SK-N-SH treated with all-trans-retinoic acid at 6 μM for 48 hours (cell line): ENCODE measurements at places on chromosomes 4 and X.

- no peak for ATAC-seq
Observed at GRCh38 chrX:118239913-118240698, 105.8 kb upstream of the WDR44 start.

GRCh38 chr4:176841711-176842112 lies 49.0 kb upstream of the VEGFC start:
- peak; percentile 51 for ATAC-seq

GRCh38 chrX:110430293-110431076 lies 71.8 kb downstream of the RTL9 start:
- no peak for ATAC-seq

GRCh38 chr4:29553846-29554245 lies 1166.3 kb upstream of the PCDH7 start:
- ATAC-seq, result no peak

DNA sequence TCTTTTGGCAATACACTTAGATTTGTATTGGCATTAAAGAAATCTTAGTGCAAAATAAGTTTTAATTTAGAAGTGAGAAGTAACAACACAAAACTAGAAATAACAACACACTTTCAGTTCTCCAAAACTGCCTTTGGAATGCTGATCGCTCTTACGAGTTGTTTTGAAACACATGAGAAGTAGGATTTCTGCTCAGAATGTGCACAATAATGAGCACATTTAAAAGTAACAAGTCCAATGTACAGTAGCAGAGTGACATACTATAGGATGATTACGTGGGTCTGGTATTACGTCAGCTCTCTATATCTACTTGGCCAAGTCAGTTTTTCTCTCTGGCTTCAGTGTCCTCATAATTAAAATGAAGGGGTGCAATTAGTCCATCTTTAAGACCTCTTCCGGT lies 164.8 kb downstream of the CHM start:
- no peak for ATAC-seq

DNA sequence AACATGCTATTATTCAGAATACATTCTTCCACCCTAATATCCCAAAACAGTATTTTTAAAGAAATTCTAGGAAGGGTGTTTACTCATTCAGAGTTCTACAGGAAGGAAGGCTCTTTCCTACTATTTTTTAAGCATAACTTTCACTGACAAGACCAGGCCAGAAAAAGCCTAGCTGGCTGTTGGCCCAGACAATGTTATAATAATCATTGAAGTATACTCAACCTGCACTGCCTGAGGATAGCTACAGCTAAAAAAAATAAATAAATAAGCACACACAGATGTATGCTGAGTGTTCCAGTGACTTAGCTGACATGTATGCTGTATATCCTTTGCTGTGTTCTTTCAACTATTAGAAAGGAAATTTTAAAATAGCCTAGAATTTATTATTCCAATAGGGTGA lies 145.8 kb upstream of the SPRY1 start:
- ATAC-seq, result peak; percentile 85

DNA sequence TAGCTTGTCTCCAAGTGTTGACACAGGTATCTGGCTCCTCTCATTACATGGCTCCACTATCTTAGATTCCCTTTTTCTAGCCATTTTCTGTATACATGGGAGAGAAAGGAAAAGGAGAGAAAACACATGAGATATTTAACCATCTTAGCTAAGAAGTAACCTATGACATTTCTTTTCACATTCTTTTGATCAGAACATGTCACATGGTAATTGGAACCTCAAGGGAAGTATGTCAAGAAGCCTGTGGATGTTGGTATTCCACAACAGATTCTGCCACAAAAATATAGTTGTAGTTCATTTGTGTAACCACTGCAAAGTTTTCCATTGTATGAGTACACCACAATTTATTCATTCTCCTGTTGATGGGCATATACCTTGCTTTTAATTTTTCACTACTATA lies 18.7 kb upstream of the GABRB1 start:
- ATAC-seq, result no peak

GRCh38 chrX:10756441-10756840 lies 136.1 kb upstream of the MID1 start:
- peak; percentile 92 for ATAC-seq

- no peak for ATAC-seq
Observed at GRCh38 chrX:110396735-110397134, 38.1 kb downstream of the RTL9 start.

DNA sequence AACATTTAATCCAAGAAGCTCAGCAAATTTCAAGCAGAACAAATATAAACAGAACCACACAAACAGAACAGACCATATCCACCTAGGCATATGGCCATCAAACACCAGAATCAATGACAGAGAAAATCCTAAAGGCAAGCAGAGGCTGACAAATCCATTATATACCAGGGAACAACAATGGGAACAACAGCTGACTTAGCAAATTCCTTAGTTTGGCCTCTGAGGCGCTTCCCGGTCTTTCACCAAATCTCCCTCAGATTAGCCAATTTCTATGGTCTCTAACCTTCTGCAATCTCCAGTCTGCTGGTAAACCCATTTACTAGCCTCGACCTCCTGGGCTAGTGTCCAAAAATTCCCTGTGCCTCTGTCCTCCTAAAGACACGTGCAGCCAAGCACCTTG lies 59.2 kb downstream of the GPR143 start:
- no peak for ATAC-seq

DNA sequence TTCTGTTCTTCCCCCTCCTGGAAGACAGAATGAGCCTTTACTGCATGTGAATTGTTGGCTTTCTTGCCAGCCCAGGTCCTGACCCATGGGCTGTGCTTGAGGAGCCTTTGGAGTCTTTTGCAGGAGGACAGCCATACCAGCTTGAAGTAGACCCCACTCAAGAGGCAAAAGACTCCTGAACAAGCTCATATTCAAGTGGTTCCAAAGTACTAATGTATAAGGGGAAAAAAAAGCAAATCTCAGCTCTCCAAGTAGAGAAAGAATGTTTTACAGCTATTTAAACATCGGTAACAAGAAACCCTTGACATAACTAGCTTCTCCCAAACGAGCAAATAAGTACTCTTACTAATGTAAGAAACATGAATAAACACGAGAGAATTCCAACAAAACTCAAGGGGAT lies 174.9 kb upstream of the MXRA5 start:
- no peak for ATAC-seq

GRCh38 chr4:121863799-121864198 lies 6.5 kb downstream of the BBS7 start:
- no peak for ATAC-seq

DNA sequence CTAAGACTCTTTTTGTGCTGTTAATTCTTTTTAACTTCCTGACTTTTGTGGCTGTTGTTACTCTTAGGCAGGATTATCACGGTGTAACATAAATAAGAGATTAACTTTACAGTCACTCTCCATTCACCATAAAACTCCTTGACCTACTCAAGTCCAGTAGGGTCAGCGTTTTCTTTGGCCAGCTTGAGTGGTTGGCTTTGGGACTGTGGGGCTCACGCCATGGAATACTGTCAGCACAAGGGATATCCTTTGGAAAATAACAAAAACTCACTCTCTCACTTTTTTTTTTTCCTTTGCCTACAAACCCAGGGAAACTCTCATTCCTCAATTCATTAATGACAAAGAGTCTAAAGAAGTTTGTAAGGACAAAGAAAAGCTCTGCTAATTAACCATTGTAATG lies 89.4 kb upstream of the TLL1 start:
- ATAC-seq, result no peak

DNA sequence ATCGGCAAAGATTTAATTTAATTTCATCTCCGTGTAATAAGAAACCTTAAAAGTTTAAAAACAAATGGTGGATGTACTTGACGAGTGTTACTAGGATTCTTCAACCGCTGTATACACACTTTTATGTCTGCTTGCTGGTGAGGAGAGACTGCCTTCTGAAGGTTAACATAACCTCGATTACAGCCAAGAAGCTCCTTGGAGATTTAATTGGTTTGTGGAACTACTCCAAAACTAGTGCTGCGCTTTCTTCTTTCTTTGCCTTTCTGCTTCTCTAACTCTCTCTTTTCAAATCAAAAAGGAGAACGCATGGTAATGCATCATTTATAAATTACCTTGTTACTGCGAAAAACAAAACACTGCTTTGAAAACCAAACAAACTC lies 109.0 kb downstream of the ANTXR2 start:
- ATAC-seq, result no peak

DNA sequence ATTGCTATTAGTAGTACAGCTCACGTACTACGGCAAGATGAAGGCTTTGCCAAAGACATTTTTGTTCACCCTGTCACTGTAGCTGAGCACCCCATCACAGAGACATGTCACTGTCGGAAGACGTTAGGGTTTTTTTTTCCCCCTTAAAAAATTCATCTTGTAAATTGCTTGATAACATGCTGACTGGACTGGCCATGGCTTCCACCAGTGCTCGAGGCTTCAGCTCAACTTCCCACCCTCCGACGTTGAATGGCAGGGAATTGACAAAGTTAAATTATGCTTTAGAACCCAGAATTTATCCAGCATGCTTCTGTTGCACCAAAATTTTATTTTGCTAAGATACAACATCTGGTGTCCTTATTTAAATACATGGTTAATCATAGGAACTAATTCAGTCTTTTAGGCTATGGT lies 707 bp upstream of the OTUD4 start:
- no peak for ATAC-seq

- 0 out of 3 replicates have a peak, but pooled peaks have one; percentile 38 for ATAC-seq
Observed at GRCh38 chr4:134470544-134470943, 269.0 kb upstream of the PABPC4L start.

GRCh38 chr4:143254491-143255226 lies 69.9 kb downstream of the USP38 start:
- ATAC-seq, result no peak

DNA sequence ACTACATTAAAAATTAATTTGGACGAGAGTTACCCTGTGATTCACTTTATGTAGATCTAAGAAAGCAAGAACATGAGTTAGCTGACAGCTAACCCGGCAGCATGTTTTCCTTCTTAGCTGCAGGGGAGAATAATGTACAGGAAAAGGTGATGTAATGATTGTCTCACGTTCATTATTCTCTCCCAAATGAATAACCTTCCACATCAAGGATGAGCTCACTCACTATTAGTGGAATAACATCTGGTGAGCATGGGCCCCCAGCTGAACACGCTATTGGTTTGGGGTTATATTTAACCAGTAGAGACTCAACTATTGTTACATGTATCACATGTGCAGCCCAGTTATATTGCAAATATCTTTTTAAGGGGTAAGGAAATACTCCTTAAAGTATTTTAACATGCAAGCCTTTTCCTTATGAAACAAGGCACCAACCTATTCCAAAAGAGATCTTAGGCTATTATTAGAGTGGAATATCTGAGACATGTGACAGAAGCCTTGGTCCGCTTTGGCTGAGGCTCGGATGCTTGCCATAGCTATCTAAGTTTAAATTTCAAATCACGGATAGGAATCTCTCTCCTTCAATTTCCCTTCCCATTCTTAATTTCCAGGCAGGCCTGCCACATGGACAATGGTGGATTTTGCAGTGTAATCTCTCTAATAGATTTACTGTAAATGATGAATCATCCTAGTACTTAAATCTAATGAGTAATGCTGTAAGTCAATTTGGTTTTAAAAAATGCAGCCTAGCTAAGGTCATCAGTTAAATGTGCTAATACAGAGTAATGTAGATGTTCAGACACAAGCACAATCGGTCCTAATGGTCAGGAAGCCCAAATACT lies 99.0 kb upstream of the OTUD4 start:
- peak; percentile 85 for ATAC-seq

DNA sequence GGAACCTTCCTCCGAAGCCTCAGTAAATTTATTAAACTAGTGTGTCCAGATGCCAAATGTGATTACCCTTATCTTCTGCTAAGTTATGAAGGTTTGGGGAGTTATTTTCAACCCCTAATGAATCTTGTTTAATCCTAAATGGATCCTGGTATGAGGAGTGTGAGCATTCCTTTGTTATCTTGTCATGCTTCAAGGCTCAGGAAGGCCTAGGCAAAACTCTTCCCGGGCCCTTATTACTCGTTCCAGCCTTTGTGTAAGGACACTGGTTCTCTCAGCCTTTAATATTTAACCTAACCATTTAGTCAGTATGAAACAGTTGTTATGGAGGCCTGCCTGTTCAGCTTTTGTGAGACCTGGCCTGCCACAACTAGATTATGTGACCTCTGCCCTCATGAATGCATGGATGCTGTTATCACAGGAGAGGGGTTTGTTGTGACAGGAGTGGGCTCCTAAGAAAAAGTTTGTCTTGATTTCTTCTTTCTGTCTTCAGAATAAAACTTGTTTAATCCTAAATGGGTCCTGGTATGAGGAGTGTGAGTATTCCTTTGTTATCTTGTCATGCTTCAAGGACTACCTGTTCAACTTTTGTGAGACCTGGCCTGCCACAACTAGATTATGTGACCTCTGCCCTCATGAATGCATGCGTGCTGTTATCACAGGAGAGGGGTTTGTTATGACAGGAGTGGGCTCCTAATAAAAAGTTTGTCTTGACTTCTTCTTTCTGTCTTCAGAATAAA lies 181.7 kb downstream of the SLC39A8 start:
- no peak for ATAC-seq

- ATAC-seq, result no peak
Observed at GRCh38 chrX:11480626-11481025, 185.1 kb downstream of the ARHGAP6 start.

GRCh38 chr4:30068234-30068633 lies 651.9 kb upstream of the PCDH7 start:
- ATAC-seq, result no peak

DNA sequence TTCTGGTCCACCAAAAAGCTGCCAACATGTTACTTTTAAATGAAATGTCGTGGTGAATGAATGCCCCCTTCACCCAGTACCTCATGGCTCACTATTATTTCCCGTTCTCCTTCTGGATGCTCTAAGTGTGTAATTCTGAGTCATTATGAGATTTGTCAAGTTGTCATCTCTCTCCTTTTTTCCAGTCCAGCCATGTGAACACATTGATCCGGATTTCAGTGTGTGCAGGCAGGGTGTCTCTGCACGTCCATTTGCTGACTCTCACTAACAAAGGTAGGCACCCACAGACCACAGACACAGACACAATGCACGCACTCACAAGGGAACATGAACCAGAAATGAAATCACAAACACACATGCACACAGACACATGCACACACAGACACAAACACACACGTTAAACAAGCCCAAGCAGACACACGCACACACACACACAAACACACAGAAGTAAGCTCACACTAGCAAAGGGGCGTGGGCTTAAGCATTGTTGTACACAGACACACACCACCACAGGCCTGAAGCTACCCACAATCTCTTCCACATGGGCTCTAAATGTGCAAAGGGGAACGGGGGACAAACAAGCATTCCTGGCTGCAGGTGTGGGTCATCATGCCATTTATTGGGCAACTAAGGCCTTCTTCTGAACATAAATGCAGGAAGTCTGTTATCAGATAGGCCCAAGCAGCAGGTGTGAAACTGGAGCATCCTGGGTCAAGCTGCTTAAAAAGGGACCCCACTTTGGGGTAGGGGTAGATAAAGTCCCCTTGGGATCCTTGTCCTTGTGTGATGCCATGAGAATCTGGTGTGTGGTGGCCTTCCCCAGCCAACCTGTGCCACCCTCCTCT lies 58.1 kb downstream of the NBDY start:
- ATAC-seq, result no peak

GRCh38 chr4:25223802-25224375 lies 9.9 kb upstream of the PI4K2B start:
- ATAC-seq, result no peak

DNA sequence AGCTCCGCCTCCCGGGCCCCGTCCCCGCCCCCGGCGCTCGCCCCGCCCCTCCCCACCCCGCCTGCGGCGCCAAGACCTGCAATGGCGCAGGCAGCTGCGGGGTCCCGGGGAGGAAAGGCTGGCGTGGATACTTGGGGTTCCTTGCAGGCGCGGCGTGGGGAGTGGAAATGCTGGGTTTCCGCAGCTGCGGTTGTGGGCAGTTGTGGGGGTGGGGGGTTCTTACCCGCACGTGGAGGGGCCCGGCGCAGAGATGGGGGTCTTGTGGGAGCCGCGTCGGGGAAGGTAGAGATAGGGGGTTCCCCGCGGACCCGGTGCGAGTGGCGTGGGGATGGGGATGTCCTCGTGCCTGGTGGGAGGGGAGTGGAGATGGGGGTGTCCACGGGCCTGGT lies 680 bp upstream of the ASMTL start:
- peak; percentile 53 for ATAC-seq
